ENCODE measurements at places on chromosomes 11 and 22.
A peak's percentile ranks its signal among the peaks of the same experiment; 100 is the strongest.

GRCh38 chr11:78465169-78465942 lies 47.7 kb upstream of the GAB2 start:
- no peak for DNase-seq

GRCh38 chr11:9142732-9143131 lies 51.3 kb upstream of the SCUBE2 start:
- no peak for DNase-seq

GRCh38 chr11:45042560-45042959 lies 91.9 kb upstream of the TP53I11 start:
- no peak for DNase-seq

- DNase-seq, result no peak
These were observed 15.0 kb upstream of the ZDHHC13 start for GRCh38 chr11:19101796-19102520.

- no peak for DNase-seq
These were observed 101.9 kb downstream of the MRTFA start for GRCh38 chr22:40534379-40535188.

GRCh38 chr11:28243061-28243460 lies 134.9 kb downstream of the METTL15 start:
- no peak for DNase-seq

DNA sequence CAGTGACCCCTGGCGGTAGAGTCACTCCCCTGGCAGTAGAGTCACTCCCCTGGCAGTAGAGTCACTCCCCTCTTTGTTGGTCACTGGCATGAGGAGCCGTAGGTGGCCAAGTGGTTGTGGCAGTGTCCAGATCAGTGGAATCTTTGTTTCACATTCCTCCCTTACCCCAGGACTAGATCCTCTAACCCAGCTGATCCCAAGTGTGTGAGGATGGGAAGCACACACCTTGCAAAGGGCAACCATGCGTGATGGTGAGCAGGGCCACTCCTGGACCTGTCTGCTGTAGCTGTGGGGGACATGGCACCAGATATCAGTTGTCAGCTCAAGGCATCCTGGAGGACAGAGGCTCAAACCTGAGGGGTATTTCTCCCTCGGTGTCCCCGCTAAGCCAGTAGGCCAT lies 37.8 kb downstream of the OSBP2 start:
- DNase-seq, result no peak

- DNase-seq, result no peak
These were observed 206.3 kb downstream of the SNX19 start for GRCh38 chr11:130710021-130710420.

GRCh38 chr11:41456269-41456668 lies 3.2 kb downstream of the LRRC4C start:
- peak; percentile 10 for DNase-seq

DNA sequence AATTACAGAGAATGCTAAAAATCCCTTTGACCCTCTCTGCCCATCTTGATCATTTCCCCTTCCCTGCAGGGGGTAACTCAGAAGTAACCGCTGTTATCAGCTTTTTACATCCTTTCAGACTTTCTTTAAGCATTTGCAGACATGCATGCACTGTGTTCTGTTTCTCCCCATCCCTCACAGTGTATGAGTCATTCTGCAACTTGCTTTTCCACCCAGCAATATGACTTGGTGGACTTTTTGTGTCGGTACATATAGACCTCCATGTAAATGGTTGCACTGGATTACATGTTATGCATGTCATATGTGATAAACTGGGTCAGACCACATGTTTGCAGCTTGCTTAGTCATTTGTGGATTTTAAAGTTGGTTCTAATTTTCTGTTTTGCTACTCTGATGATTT lies 87.7 kb upstream of the NECTIN1 start:
- no peak for DNase-seq

DNA sequence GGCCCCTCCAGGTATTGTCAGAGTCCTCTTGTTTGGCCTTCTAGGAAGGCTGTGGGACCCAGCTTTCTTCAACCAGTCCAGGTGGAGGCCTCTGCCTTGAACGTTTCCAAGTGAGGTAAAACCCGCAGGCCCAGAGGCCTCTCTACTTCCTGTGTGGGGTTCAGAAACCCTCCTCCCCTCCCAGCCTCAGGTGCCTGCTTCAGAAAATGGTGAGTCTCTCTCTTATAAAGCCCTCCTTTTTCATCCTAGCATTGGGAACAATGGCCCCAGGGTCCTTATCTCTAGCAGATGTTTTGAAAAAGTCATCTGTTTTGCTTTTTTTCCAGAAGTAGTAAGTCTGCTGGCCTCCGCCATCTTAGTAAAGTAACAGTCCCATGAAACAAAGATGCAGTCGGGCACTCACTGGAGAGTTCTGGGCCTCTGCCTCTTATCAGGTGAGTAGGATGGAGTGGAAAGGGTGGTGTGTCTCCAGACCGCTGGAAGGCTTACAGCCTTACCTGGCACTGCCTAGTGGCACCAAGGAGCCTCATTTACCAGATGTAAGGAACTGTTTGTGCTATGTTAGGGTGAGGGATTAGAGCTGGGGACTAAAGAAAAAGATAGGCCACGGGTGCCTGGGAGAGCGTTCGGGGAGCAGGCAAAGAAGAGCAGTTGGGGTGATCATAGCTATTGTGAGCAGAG lies at the start of gene CD3E:
TSS of gene CD3E (plus strand) at position 163 of the 681 bp plus-strand sequence. CDS start at position 386, 223 bp downstream.
- no peak for DNase-seq

GRCh38 chr22:30922151-30922611 lies 46.4 kb downstream of the MORC2 start:
- peak; percentile 68 for DNase-seq

GRCh38 chr11:75041263-75041662 lies 52.5 kb downstream of the NEU3 start:
- no peak for DNase-seq

DNA sequence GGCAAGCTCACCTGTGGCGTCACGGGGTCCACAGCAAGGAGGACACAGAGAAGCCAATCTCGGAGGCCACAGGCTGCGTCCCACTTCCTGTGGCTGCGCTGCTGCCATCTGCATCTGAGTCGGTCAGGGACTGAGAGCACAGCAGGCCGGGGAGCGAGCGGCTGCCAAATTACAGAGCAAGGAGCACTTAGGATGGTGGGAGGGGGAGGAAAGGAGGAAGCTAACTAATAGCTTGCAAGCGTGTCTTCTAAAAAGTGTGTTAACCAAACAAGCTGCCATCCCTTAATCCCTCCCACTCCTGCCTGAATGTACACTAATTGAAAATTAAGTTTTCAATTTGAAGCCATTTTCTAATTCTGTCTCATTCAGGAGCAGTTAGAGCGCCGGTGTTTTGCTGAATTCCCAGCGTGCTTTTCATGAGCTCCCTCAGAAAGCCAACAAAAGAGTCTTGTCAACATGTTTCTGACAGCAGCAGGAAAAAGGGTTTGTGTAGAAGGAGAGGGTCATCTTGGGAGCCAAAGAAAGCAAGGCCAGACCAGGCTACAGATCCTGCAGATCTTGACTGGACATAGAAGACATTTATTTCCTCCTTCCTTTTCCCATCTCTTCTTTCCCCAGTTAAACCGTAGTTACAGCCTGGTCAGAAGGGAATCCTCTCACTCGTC lies 42.4 kb upstream of the API5 start:
- DNase-seq, result peak; percentile 39

DNA sequence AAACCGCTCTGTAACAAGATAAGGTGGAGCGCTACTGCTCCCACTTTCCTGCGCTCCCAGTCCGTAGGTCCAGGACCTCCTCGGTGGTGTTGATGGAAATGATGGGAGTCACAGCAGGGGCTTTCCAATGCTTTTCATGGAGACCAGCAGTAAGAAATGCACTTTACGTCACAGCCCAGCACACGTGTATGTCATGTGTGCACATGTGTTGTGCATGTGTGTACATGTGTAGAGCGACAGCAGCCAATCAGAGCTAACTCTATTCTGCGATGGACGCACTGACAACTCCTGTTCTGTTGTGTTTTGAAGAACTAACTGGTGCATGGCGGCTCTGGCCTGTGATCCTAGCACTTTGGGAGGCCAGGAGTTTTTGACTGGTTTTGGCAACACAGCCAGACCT lies 1.2 kb downstream of the CHID1 start:
- no peak for DNase-seq

DNA sequence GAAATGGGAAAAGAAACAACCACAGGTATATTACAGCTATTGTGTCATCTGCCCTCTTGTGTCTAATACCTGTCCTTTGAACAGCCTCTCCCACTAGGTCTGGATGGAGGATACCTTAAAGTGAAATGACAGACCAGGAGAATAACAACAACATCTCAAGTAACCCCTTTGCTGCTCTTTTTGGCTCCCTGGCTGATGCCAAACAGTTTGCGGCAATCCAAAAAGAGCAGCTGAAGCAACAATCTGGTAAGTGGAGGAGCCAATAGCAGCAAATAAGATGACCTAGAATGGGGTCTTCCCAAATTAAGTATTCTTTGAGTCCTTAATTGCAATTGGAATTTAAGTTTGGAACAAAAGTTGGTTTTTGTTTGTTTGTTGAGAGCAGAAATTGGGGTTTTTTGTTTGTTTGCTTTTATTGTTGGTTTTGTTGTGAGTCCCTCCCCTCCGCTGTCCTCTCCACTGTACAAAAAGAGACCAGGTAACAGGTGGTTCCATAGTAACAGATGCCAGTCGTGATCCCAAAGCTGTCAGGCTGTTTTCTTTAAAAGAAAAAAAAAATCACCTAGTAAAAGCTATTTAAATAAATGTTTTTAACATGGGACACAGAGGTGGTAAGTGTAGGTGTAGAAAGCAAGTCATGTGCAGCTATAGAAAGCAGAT lies 5.7 kb downstream of the UBE4A start:
- no peak for DNase-seq

- no peak for DNase-seq
These were observed 19.0 kb downstream of the SMCO4 start for GRCh38 chr11:93524173-93524536.

DNA sequence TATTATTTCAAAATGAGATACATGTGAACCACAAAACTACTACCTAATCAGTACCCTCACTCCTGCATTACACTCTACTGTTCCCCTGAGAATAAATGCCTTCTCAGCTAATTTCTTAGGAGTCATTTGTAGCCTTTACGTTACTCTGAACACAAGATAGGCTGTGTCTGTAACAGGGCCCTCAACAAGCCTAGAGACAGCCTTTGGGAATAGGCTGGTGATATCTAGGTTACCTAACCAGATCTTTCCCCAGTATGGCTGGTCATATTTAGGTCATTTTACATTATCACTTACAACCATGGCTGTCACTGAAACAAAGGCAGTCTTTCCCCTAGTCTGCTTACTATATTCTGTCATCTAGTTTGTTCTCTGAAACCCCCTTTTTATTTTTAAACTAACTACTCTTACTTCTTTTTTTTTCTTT lies 14.2 kb downstream of the ATM start:
- DNase-seq, result no peak

DNA sequence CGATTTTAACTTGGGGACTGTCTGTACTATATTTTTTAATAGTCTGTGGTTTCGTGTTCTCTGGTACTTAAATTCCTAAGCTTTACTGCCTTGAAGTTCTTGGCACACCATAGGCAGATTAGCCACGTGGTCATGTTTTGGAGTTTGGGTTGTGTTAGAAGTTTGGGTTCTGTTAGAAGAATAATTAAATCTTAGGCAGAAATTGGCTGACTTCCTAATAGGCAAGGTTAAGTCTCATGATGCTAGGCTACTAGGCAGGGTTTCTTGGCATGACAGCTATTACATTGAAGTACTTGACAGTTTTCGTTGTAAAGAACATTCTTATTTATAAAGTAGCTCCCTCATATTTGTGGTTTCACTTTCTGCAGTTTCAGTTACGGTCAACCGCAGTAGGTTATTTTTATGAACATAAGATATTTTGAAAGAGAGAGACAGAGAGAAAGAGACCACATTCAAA lies 30.0 kb upstream of the MMP7 start:
- DNase-seq, result peak; percentile 24

- DNase-seq, result no peak
These were observed 9.1 kb downstream of the GUCY1A2 start for GRCh38 chr11:107009190-107009589.

GRCh38 chr22:48663297-48663696 lies 1164.4 kb downstream of the BRD1 start:
- no peak for DNase-seq

GRCh38 chr11:29305456-29306232 lies 711.2 kb downstream of the KCNA4 start:
- no peak for DNase-seq

- DNase-seq, result peak; percentile 44
These were observed 198.3 kb downstream of the GRIK4 start for GRCh38 chr11:120709808-120710207.

- DNase-seq, result peak; percentile 76
These were observed 657 bp upstream of the MAPK8IP2 start for GRCh38 chr22:50599816-50600455.

DNA sequence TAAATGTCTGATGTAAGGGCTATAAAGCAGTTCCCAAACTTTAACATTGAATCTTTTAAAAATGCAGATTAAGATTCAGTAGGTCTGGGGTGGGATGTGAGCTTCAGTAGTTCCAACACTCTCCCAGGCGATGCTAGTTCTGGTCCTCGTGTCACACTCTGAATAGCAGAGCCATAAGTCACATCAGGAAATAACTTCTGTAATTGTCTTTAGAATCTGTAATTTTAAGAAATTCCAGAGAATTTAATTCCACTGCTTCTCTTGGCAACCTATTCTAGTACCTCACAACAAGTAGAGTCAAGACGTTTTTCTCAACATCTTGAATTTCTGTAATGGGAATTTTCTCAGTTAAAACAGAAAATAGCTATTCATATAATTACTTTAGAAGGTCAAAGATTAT lies 223.1 kb downstream of the TMEM135 start:
- no peak for DNase-seq

- DNase-seq, result no peak
These were observed 27.8 kb upstream of the GRAMD4 start for GRCh38 chr22:46592390-46592872.

- DNase-seq, result no peak
These were observed 133.8 kb downstream of the OSBP2 start for GRCh38 chr22:30828187-30829155.
